ENCODE measurements at places on chromosomes 3 and 15.

GRCh38 chr15:38476120-38476519, 22.2 kb downstream of the FAM98B start:
- no peak for DNase-seq

DNA sequence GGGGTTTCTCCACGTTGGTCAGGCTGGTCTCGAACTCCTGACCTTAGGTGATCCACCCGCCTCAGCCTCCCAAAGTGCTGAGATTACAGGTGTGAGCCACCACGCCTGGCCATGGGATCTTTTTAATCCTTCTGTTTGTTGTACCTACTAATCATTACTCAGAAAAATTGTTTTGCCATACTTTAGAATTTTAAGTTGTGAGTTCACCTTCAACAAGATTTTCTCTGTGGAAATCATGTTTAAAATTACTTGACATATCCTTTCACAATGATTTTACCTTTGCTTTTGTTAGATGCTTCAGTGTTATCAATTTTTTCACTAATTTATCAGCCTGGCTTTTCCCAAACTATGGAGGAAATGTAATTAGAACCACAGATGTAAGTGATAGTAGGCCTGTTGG, 11.6 kb upstream of the MECOM start:
- DNase-seq = no peak

GRCh38 chr15:39774688-39775267, 7.9 kb downstream of the FSIP1 start:
- no peak for DNase-seq

GRCh38 chr15:84715441-84716035, 401 bp downstream of the SEC11A start:
- peak; percentile 17 for DNase-seq

GRCh38 chr3:138946663-138947494, at the start of the genes FOXL2 and FOXL2NB:
FOXL2 (minus strand) TSS chr3:138947137; CDS start chr3:138946722, 415 bp downstream.
FOXL2NB (plus strand) TSS chr3:138947217; CDS start chr3:138947365, 148 bp downstream.
- no peak for DNase-seq

DNA sequence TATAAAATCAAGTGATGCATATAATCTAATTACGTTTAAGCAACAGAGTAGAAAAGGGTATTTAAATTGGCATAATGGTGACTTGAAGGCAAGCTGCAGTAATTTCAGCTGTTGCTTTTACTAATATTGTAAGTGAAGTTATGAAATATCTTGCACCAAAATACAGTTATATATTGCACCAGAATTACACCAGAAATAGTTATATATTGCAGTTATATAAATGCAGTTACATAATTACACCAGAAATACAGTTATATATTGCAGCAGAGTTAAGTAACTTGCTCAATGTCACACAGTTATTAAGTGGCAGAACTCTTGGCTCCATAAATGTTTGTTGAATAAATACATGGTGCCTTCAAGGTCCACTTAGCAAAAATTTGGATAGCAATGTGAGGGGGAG, 51.4 kb downstream of the PCOLCE2 start:
- DNase-seq = no peak

GRCh38 chr15:31070867-31071266, 30.7 kb downstream of the TRPM1 start:
- DNase-seq = no peak
